ENCODE measurements at places on chromosomes 7 and 10.

- DNase-seq: no peak
These were observed 24.5 kb downstream of the OGDHL start for GRCh38 chr10:49737474-49738201.

DNA sequence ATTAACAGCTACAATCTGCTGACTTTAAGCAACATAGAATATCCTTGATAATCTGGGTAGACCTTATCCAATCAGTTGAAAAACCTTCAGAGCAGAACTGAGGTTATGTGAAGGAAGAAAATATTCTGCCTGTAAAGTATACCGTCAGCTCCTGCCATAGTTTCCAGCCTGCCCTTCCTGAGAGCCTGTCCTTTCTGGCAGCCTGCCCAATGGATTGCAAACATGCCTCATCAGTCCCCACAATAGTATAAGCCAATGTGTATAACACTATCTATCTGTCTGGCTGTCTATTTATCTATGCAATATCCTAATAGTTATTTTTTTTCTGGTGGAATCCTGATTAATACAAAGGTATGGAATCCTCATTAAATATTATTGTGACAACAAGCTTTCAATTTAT, 489.2 kb upstream of the KCND2 start:
- DNase-seq: no peak

DNA sequence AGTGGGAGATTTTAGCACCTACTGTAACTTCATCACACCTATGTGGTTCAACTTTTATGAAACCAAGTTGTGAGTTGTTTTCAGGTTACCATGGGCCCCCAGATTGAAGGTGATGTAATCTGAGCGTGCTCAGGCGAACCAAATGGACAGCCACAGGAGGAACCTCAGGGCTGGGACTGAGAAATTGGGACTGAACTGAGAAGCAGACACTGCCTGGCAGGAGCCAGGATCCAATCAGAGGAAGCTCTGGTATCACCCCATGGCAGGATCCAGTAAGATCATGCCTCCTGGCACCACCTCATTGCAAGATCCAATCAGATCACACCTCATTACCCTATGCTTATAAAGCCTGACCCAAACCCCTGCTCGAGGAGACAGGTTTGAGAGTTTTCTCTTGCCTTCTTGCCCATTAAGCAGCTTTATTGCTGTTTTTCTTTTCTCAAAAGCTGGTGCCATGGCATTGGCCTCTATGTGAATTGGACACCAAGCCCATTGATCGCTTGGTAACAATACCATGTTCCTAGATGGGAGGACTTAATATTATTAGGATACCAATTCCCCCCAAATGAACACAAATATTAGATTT, 43.2 kb upstream of the GDF10 start:
- DNase-seq: no peak

DNA sequence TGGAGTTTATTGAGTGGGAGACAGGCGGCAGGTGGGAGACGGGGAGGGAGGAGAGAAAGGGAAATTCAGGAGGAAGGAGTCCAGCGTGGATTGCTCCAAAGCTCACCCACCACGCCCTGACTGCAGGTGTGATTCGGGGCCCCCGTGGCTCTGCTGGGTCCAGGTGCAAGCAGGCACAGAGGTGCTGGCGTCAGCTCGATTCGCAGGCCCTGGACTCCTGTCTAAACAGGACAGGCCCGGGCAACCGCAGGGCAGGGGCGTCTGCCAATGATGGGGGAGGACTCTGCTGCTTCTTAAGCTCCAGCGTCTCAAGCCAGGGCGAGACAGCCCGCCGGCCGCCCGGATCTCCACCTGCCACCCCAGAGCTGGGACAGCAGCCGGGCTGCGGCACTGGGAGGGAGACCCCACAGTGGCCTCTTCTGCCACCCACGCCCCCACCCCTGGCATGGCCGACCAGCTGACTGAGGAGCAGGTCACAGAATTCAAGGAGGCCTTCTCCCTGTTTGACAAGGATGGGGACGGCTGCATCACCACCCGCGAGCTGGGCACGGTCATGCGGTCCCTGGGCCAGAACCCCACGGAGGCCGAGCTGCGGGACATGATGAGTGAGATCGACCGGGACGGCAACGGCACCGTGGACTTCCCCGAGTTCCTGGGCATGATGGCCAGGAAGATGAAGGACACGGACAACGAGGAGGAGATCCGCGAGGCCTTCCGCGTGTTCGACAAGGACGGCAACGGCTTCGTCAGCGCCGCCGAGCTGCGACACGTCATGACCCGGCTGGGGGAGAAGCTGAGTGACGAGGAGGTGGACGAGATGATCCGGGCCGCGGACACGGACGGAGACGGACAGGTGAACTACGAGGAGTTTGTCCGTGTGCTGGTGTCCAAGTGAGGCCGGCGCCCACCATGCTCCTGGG, at the start of gene CALML3:
TSS of gene CALML3 (plus strand) at position 321 of the 920 bp plus-strand sequence. CDS start at position 446, 125 bp downstream.
- no peak for DNase-seq

GRCh38 chr7:158763454-158764033, 58.9 kb upstream of the NCAPG2 start:
- DNase-seq: no peak

DNA sequence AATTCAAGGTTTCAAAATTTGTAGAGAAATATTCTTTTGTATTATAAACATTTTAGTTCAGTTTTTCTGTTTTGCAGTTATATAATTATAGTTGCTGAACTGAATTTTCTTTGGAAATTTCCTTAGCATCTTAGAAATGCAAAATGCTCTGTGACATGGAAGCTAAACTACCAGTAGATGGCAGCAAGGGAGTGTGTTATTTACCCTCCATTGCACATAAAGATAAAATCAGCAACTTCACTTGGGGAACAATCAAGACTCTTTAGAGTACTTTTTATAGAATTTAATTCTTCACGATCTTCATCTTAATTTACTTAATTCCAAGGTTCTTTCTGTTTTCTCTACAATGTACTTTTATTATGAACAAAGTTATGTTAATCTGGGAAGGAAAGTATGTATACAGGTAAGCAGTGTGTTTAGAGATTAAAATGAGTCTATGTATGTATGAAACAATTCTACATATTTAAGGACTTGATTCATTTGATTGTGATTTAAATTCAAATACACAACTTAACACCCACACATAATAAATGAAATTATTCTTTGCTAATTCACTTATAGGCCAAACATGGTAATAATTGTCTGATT, 404.2 kb downstream of the THSD7A start:
- peak; percentile 23 for DNase-seq

DNA sequence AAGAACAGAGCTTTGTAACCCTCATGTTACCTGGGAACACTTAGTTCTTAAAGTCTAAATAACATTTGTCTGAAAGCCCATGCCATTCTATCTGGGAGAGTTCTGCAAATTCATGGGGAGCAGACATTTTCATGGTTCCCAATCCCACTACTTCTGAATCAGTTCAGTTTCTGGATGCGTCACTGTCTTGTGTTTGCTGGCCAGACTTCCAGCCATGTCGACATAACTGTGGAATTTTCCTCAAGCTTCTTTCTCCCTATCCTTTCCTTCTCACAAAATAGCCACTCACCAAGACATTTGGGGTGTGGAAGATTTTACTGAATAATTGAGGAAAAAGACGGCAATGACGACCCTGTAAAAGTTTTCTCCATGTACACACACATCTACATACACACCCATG, 272.5 kb downstream of the NEBL start:
- DNase-seq: no peak

DNA sequence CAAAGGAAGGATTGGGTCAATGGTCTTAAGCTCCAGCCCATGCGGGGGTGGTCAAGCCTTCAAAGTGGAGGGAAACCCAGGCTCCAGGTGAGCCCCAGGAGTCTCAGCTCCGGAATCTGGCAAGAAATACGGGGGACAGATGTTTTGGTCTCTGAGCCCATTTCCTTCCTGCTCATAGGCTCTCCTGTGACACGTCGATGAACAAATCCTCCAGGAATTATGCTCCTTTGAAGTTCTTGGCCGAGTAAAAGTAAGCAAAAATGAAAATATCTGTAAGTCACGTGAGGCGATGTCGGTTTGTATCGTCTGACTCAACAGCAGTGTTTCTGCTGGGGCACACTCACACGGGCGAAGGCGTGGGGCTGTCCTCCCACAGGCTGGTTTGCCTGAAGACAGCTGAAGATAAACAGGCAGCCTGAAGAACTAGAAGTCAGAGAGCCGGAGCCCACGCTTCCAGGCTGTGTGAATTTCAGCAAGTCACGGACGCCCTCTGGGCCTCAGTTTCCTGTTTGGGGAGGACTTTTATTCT, 52.6 kb upstream of the SMNDC1 start:
- peak; percentile 56 for DNase-seq

- peak; percentile 49 for DNase-seq
These were observed 31.2 kb downstream of the COL17A1 start for GRCh38 chr10:104054430-104054829.

DNA sequence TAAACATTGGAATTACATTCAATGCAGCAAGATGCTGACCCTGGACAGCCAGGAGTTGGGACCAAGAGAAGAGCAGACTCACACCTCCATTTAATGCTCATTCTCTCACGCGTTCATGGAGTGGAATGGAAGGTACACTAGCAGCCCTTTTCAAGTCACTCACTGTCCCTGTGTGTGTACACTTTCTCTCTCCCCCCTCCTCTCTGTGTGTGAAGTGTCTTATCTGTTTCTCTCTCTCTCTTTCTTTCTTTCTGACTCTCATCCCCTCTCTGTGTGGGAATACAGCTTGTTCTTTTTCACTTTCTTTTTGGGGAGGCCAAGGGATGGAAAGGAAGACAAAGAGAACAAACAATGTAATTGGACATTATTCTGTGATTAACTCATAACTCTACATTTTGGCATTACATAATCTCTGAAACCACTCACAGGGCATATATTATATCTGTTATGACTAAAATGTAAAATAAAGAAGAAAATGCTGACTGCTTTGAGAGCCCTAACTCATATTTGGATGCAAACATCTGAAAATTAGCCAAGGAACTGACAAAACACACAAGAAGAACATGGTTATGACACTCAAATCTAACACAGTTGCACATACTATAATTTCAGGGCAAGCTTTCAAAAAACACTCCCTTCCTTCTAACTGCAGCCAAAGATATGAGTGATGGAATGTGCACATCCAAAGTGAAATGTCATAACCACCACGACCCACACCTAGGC, 188.8 kb downstream of the PARD3 start:
- no peak for DNase-seq

DNA sequence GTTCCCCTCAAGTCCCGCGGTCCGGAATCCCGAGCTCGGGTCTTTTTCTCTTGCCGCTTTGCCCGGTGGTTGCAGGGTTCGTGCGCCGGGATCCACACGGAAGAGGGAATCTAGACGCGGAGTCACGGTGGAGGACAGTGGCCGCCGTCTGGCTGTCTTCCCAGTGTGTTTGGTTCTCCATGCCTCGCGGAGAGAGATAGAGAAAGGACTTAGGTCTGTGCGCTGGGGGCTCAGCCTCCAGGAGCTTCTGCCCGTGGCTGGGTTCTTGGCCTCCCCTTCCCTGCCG, 1.6 kb downstream of the FFAR4 start:
- no peak for DNase-seq

DNA sequence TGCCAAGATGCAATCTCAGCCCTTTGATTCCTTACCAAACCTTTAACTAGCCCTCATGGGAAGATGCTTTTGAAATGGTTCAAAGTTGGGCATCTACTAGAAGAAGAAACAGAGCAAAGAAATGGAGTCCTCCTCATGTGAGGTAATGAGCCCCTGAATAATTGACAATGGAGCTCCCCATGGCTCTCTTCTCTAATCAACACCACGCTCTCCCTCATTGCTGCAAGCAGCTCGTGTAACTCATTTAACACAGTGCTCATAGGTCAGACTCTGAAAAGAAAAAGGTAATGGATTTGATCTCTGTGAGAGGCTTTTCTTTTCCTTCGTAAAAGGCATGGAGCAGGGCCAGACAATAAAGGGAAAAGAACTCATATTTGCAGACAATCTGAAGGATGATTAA, 312.8 kb downstream of the PHTF2 start:
- no peak for DNase-seq

- no peak for DNase-seq
These were observed 7.4 kb downstream of the SH3PXD2A start for GRCh38 chr10:103847909-103848468.

DNA sequence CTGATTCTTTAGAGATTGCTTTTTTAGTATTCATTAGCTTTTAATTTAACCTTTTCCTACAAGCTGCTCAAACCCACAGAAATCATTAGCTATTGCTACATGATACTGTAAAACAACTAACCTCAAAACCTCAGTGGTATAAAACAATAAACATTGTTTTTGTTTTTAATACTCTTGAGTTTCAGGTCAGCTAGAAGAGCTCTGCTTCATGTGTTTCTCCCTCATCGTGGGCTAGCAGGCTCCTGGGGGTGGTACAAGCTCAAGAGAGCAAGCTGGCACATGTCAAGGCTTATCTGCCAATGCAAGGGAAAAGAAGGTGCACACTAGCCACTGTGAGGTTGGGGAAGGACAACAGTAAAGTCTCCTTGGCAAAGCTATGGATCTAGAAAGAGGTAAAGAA, 232.9 kb upstream of the PHF14 start:
- DNase-seq: no peak

DNA sequence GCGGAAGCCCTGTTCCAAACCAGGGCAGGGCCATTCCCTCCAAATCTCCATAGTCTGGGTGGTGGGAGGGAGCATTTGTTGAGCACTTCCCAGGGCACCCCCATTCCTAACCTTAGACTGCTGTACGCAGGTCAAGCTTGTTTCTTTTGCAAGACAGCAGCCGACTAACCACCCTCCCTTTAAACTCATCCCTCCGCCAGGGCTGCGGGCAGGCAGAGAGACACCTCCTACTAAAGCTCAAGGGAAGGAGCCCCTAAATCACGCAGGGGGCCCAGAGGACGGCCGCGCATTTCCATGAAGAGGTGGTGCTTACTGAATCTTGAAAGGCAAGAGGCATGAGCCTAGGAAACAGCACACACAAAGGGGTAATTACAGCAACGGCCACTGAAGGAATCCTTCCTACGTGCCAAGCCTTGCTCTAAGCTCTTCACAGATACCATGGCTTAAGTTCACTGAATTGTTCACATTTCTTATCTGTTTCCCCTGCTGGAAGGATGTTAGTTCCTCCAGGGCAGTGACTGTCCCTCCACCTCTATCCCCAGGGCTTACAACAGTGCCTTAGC, 90.0 kb downstream of the PROSER2 start:
- no peak for DNase-seq

DNA sequence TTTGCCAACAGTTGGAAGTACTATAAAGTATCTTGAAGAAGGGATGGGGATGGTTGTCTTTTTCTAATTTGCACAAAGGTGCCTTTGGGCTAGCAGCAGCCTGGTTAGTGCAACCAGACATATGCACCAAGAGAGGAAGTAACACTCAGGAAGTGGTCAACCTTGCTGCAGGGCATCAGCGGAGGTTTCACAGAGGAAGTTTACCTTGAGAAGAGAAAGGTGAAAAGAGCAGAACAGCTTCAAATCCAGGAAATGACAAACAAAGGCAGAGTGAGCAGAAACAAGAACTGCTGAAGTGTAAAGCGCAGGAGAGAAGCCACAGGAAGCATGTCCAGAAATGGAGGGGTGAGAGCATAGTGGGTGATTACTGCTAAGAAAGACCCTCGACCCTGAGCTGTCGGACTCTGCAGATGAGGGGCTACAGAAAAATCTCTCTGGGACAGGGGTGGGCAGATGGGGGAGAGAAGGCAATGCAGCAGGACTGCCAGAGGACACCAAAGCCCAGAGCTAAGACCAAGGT, 66.9 kb downstream of the STK17A start:
- DNase-seq: no peak

- no peak for DNase-seq
These were observed 49.0 kb downstream of the PIK3AP1 start for GRCh38 chr10:96671211-96671890.
